RWPE1 (cell line): ENCODE measurements at places on chromosomes 1 and 21.
A peak's percentile ranks its signal among the peaks of the same experiment; 100 is the strongest.

- DNase-seq, result no peak
These were observed 21.3 kb downstream of the A3GALT2 start for GRCh38 chr1:33299461-33300155.

GRCh38 chr1:53087332-53088285, 25.6 kb downstream of the PODN start:
- no peak for DNase-seq

DNA sequence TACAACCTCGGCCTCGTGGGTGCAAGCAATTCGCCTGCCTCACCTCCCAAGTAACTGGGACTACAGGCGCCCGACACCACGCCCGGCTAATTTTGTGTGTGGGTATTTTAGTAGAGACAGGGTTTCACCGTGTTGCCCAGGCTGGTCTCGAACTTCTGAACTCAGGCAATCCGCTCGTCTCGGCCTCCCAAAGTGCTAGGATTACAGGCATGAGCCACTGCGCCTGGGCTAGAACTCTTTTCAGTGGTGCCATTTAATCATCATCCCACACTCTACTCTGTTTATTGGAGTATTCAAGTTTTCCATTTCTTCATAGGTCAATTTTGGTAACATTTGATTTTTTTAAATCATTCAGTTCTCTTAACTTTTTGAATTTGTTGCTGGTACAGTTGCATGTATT, 101.3 kb downstream of the DHRS3 start:
- DNase-seq, result no peak

GRCh38 chr1:8381618-8382017, 63.7 kb downstream of the SLC45A1 start:
- no peak for DNase-seq

- no peak for DNase-seq
These were observed 625 bp upstream of the DARS2 start for GRCh38 chr1:173823781-173824314.

DNA sequence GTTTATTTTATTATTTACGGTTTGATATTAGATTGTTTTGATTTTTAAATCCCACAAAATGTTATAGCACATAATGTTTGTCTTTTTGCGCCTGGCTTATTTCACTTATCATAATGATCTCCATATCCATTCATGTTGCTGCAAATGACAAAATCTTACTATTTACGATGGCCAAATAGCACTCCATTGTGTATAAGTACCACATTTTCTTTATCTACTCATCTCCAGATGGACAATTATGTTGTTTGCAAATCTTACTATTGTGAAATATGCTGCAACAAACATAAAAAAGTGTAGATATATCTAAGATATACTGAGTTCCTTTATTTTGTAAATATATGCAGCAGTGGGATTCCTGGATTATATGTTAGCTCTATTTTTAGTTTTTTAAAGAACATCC, 1568.3 kb downstream of the AMY1C start:
- no peak for DNase-seq

- no peak for DNase-seq
These were observed 41.7 kb downstream of the ALPL start for GRCh38 chr1:21550866-21551475.

GRCh38 chr1:8167936-8168335, 141.8 kb upstream of the ERRFI1 start:
- DNase-seq, result no peak

GRCh38 chr1:87202451-87202850, 126.2 kb upstream of the LMO4 start:
- DNase-seq, result no peak

- peak; percentile 16 for DNase-seq
These were observed 134.8 kb downstream of the SETD4 start for GRCh38 chr21:35925497-35925896.

GRCh38 chr1:112636056-112636455, 16.4 kb downstream of the CAPZA1 start:
- no peak for DNase-seq

- DNase-seq, result no peak
These were observed 37.2 kb upstream of the SCCPDH start for GRCh38 chr1:246687002-246687401.

DNA sequence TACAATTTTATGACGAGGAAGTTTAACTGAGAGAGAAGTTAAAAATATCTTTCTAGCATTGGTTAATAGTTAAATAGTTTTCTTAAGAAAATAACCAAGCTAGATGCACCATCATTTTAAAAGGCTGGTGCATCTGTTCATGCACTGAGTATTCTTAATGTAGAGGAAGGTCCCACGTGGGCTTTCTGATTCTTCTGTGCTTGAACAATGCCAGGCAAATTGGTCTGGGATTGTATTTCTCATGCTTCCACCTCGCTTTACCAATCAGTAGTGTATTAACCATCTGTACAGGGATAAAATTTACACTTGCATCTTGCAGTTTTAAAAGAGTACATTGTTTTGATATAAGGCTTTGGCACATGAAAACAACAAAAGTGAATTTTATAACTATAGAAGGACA, 47.4 kb upstream of the MTF2 start:
- DNase-seq, result no peak

DNA sequence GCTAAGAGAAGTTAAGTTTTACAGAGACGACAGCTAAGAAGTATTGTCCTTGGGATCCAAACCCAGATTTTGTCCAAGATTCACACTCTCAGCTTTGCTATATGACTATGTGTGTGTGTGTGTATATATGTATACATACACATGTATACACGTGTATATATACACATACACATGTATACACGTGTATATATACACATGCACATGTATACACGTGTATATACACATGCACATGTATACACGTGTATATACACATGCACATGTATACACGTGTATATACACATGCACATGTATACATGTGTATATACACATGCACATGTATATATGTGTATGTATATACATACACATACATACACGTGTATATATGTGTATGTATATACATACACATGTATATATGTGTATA, 3.9 kb upstream of the CACHD1 start:
- DNase-seq, result no peak

GRCh38 chr1:162916821-162917613, 56.0 kb upstream of the CCDC190 start:
- no peak for DNase-seq

DNA sequence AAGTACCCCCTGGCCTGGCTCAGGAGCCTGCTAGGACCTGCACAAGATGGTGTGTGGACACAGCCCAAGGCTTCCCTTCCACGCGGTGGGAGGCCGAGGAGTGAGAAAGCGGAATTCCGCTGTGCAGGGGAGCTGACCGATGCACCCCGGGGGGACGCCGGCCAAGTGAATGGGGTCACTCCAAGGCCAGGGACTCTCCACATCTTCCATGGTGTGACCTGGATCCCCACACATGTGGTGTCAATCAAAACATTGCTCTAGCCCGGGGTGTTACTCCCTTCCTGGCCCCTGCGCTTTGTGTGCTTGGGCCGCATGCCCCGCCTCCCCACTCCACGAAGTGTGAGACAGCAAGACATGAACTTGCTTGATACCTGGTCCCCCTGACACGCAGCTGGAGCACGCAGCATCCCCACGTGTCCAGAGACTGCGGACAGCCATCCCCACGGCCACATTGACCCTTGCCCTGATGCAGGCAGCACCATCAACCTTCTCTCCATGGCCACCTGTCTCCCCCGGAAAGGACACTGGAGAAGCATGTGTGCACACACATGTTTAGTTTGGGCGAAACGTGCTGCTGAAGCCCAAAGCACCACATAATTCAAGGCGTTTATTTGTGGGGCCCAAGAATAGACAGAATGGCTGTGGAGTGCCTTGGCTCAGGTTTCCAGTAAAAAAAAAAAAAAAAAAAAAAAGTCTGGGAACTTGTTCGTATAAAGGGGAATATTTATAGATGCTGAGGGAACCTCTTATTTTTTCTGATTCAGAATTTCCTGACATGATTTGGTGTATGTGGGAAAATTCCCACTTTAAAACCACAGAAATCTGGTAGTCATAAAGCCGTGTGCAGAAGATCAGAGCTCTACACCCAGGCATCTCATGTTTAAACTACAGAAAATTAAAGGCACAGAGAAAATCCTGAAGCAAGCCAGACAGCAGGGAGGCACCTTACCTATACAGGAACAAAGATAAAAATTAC, 171.7 kb downstream of the HUNK start:
- no peak for DNase-seq

DNA sequence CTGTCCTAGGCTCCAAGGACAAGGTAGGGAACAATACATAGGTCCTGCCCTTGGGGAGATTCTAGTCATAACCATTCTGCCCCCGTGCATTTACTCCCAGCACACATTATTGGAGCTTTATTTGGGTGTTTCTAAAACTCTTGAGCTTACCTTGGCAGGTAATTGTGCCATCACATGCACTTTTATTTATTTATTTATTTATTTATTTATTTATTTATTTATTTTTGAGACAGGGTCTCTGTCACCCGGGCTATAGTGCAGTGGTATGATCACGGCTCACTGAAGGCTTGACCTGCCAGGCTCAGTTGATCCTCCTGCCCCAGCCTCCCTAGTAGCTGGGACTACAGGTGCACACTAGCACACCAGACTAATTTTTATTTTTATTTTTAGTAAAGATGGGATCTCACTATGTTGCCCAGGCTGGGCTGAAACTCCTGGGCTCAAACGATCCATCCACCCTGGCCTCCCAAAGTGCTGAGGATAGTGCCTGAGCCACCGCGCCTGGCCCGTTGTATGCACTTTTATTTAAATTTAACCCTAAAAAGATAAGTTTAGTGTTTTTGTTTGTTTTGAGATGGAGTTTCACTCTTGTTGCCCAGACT, 9.2 kb downstream of the AGMAT start:
- no peak for DNase-seq

DNA sequence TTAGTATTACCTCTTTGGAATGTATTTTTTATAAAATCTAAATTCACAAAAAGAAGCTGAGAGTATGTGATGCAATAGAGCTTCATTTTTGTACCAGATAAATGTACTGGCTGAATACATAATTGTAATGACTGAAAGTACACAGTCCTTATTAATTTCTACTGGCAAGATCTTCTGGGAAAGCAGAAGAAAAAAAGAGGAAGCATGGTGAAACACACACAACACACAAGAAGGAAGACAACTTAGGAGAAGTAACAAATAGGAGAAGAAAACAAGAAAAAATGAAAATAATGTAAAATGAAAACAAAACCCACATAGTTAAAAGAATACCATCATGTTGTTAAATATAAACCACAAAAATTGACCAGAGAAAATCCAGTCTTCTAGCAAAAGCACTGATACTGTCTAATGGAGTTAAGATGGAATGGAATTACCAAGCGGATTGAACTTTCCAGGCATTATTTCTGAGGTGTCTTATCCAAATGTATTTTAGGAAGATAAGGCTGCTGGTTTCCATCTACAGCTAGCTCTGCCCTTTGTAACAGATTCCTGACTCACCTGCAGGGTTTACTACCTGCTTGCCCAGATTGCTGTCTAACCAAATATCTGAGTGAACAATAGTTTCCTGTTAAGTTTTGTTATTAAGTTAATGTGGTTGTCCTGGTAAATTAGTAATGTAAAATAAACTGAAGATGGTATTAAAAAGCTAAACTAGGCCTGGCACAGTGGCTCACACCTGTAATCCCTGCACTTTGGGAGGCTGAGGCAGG, 4.5 kb upstream of the COP1 start:
- DNase-seq, result no peak

- peak; percentile 95 for DNase-seq
These were observed 6.8 kb downstream of the JMJD4 start for GRCh38 chr1:227728059-227728891.

GRCh38 chr1:23895993-23896392, 17.2 kb downstream of the CNR2 start:
- DNase-seq, result no peak

DNA sequence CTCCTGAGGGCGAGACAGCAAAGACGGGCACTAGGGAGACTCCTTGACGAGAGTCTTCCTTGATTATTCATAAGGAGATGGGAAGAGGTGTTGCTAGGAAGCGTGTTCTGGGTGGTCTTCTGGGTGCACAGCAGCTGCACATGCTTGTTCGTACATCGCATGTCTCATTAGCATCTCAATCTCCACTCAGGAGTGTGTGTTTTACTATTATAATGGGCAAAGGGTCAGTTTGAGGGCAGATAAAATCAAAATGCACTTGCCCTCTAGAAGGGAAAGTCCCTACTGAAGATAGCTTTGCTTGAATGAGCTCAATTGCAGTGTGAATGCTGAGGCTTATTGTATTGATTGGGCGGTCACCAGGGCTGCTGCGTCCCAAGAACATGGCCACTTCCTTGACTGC, 50.2 kb upstream of the SCCPDH start:
- no peak for DNase-seq

DNA sequence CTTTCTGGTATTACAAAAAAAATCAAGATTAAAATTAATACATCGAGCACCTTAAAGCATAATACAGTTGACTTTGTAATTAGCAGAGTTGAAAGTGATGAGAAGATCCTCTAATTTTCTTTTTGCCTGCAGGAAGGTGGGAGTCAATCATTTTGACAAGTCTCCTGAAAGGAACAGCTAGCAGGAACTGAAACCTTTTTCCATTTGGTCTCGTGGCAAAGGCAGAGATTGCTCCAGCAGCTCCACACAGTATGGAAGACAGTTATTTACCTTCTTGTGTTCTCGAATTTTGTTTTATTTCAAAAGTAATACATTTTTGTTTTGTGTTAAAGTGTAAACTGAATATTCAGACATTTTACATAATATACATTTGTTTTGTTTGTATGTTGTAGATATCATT, 7.7 kb downstream of the S100PBP start:
- DNase-seq, result no peak

GRCh38 chr1:77395051-77395450, 113.2 kb downstream of the AK5 start:
- no peak for DNase-seq

GRCh38 chr1:229220163-229220846, 50.6 kb upstream of the RAB4A start:
- no peak for DNase-seq

DNA sequence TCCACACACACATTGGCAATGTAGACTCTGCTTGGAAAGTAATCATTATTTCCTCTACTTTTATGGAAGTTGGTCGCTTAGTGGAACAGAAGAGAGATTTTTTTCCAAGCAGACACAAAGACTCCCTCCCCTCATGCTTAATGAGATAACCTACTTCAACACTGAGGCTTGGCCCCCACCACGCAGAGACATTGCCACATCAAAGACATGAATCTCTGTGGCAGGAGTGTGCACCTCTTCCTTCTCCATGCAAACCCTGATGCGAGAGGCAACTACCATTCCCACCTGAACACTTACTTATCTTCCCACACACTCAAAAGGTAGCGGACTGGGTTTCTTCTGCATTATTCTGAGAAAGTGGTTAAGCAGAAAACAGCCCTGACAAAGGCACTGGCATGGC, 37.3 kb upstream of the LPAR3 start:
- DNase-seq, result no peak

- DNase-seq, result no peak
These were observed 85.6 kb upstream of the ZRANB2 start for GRCh38 chr1:71166178-71167173.

GRCh38 chr1:183580281-183580682, 10.0 kb downstream of the NCF2 start:
- no peak for DNase-seq

DNA sequence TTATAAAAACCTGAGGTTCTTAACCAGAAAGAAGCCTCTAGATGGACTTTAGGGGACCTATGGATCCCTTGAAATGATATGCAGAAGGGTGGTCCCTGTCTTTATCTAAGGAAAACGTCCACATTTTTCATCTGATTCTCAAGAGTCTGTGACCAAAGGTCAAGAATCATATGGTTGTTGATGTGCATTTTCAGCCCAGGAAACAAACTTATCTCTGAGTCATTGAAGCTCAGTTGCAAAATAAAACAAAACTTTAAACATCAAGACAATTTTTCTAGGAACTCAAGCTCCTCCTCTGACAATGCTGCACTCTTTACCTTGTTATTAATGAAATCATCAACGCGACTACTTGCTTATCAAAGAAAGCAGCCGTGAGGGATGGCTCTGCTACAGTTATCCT, 83.3 kb downstream of the TIAM1 start:
- DNase-seq, result no peak
